ENCODE measurements at places on chromosomes 16 and 17. TPM values are rescaled to one million over a fixed set of nuclear protein-coding genes. Genes with fewer than 3 reads are reported as not detected.

DNA sequence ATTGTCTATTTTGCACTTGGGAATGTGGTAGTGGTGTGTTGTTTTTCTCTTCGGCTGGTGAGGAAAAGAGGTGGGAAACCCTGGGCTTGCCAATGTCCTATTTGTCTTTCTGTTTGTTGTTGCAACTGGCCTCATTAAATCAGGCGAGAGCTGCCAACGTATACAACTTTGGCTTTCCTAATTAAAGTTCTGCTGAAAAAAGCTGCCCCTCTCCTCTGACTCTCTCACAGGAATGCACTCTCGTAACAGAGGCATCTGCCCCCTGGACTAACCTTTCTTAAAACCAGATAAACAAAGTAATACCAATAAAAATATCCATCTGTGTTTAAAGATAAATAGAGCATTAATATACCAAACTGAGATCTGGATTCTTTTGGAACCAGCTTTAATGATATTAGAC is 7.8 kb downstream of the CDRT15 start:
- no peaks in the 10 kb centered on the region for H3K4me1 ChIP-seq
- DNase-seq = no peak
- no peak overlapping the region for H3K4me3 ChIP-seq
- no peaks in the 10 kb centered on the region for H3K36me3 ChIP-seq
- H3K27me3 ChIP-seq = no peaks in the 10 kb centered on the region

GRCh38 chr16:8075271-8075670 is 515.0 kb downstream of the TMEM114 start:
- no peak overlapping the region for H3K27ac ChIP-seq
- no peaks in the 10 kb centered on the region for H3K4me1 ChIP-seq
- no peaks in the 10 kb centered on the region for H3K27me3 ChIP-seq
- no peak for DNase-seq
- H3K4me3 ChIP-seq = no peak overlapping the region

DNA sequence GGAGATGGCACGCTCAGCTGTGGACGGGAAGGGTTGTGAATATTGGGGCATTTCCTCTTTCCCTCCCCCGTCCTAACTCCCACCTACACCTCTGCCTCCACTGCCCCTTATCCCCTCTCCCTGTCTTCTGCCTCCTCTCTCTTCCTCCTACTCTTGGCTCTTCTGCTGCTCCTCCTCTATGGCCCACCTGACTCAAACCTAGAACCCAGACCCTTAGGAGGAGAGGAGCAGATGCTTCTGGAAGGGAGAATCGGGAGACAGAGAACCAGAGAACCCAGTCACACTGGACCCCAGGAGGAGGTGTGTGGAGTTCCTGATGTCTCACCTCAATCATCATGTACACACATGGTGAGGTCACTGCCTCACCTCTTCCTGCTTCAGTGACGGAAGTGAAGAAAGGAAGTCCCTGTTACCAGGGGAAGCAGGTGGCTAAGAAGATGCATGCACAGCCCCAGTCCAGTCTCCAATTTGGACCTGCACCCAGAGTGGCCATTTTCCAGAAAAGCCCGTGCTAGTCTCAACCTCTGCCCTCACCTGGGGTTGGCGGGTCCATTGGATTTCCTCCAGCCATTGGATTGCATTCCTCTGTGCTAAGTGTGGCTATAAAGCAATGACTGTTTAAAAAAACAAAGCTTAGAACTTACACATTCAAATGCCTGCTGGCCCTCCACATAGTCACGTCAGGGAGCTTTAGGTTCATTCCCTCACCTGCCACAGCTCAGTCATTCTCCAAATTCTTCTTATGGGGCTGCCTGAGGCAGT is 4.0 kb downstream of the RNF222 start:
- peak; percentile 66 for DNase-seq
- H3K36me3 ChIP-seq = no peaks in the 10 kb centered on the region
- no peaks in the 10 kb centered on the region for H3K27me3 ChIP-seq
- no peak overlapping the region for H3K4me3 ChIP-seq
- peaks cover 5% of the 10 kb centered on the region for H3K4me1 ChIP-seq

GRCh38 chr17:42249681-42250446 is 26.3 kb downstream of the STAT5B start:
- no peaks in the 10 kb centered on the region for H3K36me3 ChIP-seq
- H3K4me1 ChIP-seq = peaks cover 81% of the 10 kb centered on the region
- H3K27ac ChIP-seq = peak overlapping the region; percentile 91
- DNase-seq = no peak

DNA sequence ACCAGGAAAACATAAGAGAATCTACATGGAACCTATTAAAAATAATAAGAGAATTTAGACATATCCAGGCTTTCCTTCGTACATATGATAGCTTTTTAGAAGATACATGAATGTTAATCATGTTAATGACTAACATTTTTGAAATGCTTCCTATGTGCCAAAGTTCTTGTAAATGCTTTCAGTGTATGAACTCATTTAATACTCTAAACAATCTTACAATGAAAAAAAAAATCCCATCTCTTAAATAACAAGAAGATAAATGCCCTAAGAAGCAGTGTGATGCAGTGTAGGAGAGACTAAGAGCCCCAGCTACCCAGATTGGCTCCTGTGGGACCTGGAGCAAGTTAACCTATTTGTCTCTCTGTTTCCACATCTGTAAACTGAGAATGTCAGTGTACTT is 220.4 kb upstream of the MYOCD start:
- H3K4me1 ChIP-seq = no peaks in the 10 kb centered on the region
- DNase-seq = no peak
- no peaks in the 10 kb centered on the region for H3K36me3 ChIP-seq
- H3K27ac ChIP-seq = no peak overlapping the region

GRCh38 chr17:46756861-46757260 is 61.6 kb downstream of the WNT3 start:
- H3K4me3 ChIP-seq = no peak overlapping the region
- no peak overlapping the region for H3K27ac ChIP-seq

DNA sequence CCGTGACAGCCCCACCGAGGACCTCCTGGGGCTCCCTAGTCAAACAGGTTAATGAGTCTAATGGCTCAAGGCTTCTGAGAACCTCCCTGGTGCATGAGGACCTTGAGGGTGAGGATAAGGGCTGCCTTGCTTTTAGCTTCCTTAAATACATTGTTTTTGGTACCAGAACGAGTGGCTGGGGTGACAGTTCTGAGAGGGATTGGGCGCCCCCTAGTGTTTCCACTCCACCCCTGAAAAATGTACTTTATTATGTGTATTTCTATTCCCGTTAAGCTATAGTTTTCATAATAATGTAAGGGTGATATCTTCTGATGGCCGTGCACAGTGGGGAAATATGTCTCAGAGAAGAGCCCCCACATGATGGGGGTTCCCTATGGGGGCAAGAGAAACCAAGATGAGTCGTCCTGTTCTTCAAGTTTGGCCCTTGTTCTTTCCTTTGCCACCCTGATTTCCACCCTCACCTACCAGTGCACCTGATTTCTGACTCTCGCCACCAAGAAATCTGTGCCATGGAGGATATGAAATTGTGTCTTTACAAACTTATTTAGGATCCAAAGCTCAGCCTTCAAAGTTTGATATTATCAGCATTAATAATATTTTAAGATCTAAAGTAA is 14.5 kb upstream of the VWA3A start:
- H3K27ac ChIP-seq = no peak overlapping the region
- H3K27me3 ChIP-seq = no peaks in the 10 kb centered on the region
- H3K4me3 ChIP-seq = no peak overlapping the region
- DNase-seq = peak; percentile 88
- no peaks in the 10 kb centered on the region for H3K36me3 ChIP-seq
- peaks cover 14% of the 10 kb centered on the region for H3K4me1 ChIP-seq

SLC38A8 gene
- not detected for total RNA-seq

All from Karpas-422 (cell line).